ENCODE measurements at places on chromosomes 11 and 22.

GRCh38 chr11:110092111-110092514, 1.1 kb upstream of the ZC3H12C start:
- DNase-seq = no peak

- DNase-seq = no peak
These were observed 23.1 kb downstream of the CSF2RB start for GRCh38 chr22:36936362-36937116.

GRCh38 chr22:23539135-23539838, 40.8 kb downstream of the IGLL1 start:
- peak; percentile 87 for DNase-seq

GRCh38 chr22:37549704-37550059, 10.6 kb upstream of the CDC42EP1 start:
- DNase-seq = no peak

DNA sequence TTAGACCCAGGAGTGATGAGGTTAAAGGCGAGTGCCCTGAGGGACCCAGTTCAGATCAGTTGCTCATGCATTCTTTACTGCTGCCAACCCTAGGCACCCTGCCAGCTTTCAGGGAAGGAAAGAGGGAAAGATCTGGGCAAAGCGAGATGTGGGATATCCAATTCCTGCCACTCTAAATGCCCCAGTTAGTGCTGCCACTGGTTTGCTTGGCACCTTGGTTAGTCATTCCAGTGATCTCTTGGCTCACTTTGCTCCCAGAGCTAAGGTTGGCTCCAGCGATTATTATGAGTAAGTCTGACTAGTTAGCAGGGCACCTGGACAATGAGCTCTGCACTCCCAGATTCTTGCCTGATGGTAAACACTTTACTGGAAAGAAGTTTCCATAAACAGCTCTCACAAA, 85.0 kb downstream of the INSC start:
- DNase-seq = no peak

- DNase-seq = no peak
These were observed 54.4 kb upstream of the SYN3 start for GRCh38 chr22:33112580-33112979.

Measured in activated CD4-positive, alpha-beta T cell treated with anti-CD3 and anti-CD28 coated beads for 36 hours (primary cell).